ENCODE measurements at places on chromosomes 11 and 22.

- DNase-seq = no peak
Observed at GRCh38 chr11:72338741-72339140, 94.8 kb upstream of the PHOX2A start.

DNA sequence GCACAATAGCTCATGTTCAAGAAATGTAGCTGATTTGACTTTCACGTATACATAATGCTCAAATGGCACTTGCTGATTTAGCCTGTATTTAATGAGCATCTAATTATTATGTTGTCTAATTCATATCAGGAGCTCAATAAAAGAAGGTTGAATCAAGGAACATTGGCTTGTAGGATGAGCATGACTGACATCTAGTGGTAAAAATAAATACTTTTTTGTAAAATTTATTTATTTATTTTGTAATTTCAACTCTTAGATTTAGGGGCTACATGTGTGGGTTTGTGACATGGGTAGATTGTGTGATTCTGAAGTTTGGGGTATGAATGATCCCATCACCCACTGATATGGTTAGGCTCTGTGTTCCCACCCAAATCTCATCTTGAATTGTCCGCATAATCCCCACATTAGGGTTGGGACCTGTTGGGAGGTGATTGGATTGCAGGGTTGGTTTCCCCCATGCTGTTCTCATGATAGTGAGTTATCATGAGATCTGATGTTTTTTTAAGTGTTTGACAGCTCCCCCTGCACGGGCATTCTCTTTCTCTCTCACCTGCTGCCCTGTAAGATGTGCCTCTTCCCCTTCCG, 1.7 kb upstream of the OR52E5 start:
- DNase-seq = peak; percentile 28

GRCh38 chr22:50304528-50305392, 2.7 kb downstream of the PLXNB2 start:
- peak; percentile 85 for DNase-seq

- no peak for DNase-seq
Observed at GRCh38 chr11:1562469-1563148, 9.5 kb downstream of the DUSP8 start.

GRCh38 chr22:44454113-44454769, 43.8 kb downstream of the RTL6 start:
- no peak for DNase-seq

GRCh38 chr11:130846606-130847005, 69.7 kb downstream of the SNX19 start:
- no peak for DNase-seq

DNA sequence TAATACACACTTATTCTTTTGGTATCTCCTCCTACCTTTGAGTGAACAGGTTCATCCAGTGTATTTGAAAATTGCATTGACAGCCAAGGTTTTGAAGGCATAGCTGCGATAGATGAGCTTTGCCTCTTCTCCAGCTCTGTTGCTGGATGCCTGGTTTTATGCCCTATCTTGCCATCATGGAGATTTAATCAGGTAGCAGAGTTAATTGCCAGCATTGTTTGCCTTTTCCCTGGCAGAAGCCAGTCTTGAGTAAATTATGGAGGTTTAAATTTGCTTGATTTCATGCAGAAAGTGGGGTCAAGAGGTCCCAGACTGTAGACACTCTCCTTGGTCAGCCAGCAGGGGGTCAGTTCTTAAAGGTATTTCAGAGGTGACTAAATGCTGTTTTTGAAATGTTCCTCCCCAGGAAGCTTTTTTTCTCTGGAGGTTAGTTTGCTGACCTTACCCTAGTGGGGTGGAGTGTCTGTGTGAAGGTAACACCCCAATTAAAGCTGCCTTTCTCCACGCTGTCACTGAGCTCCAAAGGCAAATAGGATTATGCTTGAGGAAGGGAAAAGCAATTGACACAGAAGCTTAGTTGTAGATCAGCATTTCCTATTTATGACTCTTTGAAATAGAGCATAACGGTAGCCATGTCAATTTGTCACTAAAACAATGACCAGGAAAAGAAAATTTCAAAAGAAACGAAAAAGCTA, 96.0 kb downstream of the EXT2 start:
- no peak for DNase-seq
